ENCODE measurements at places on chromosomes 4 and X.

DNA sequence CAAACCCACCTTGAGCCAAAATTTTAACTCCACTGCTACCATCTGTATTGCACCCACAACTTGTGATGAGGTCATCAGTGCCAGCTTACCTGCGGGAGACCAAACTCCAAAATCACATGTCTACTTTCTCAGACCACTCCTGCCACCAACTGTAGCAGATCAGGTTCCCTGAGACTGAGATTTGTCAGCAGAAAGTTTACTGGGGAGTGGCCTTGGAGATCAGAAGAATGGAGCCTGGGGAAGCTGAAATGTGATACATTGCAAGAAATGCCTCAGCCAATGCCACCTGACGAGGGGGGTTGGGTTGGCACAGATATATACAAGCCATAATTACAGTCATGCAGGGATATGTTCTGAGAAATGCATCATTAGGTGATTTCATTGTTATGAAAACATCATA lies 19.1 kb downstream of the HAUS3 start:
- no peak for DNase-seq

DNA sequence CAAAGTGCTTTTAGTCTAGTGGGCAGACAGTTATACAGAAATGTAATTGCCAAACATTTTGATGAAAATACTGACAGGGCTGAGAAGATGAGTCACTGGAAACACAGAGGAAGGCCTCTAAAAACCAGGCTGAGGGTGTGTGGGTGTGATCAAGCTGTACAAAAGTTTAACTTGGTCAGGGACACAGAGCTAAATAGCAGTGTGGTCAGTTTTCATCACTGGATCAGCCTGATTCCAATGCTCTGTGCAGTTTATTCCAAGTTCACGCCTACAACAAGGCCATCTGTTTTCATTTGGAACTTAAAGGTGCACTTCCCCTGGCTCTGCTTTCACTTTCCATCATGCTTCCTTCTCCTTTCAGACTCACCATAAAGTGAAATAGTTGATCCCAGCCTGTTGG lies 10.6 kb downstream of the CENPVL3 start:
- no peak for DNase-seq

DNA sequence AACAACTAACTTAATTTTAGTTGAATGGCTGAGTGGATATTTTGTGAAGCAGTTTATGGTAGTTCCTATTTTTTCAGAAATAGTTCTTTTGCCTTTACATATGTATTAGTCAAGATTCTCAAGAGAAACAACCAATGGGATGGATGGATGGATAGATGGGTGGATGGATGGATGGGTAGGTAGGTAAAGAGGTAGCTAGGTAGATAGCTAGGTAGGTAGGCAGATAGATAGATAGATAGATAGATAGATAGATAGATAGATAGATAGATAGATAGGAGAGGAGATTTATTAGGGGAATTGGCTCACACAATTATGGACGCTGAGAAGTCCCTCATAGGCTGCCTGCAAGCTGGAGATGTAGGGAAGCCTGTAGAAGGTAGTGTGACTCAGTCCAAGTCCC lies 74.0 kb upstream of the NUDT6 start:
- no peak for DNase-seq

DNA sequence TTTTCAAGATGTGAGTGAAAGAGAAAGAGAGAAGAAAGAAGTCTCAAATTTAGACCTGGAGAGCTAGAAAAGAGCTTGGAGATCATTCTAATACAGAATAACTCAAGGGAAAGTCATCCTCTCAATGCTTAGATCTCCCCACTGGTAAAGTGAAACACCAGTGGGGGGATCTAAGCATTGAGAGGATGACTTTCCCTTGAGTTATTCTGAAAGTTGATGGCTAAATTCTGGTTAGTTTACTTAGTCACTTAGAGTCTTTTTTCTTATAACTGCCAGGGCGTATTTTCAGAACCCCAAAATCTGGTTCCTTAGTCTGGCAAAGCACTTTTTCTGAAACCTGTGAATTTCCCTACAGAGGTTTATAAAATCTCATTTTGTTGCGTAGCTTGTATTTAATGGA lies 198.6 kb downstream of the ARHGAP24 start:
- DNase-seq = no peak

- no peak for DNase-seq
Observed at GRCh38 chr4:158410272-158410671, 111.4 kb upstream of the RXFP1 start.

DNA sequence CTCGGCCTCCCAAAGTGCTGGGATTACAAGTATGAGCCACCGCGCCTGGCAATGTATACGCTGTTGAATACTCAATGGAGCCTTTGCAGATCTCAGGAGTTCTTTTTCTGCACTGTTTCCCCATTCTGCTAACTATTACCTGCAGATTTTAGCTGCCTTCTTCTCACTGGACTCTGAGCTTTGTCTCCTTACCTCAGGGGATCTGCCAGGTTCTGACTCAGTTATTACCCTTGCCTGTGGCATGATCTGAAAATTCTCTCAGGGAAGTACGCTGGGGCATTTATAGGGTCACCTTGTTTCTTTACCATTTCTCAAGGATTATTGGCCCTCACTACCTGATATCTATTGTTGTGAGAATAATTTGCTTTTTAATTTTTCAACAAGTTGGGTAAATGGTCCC lies 56.6 kb upstream of the MAGED1 start:
- no peak for DNase-seq

- no peak for DNase-seq
Observed at GRCh38 chrX:10104958-10105658, 51.7 kb upstream of the CLCN4 start.

DNA sequence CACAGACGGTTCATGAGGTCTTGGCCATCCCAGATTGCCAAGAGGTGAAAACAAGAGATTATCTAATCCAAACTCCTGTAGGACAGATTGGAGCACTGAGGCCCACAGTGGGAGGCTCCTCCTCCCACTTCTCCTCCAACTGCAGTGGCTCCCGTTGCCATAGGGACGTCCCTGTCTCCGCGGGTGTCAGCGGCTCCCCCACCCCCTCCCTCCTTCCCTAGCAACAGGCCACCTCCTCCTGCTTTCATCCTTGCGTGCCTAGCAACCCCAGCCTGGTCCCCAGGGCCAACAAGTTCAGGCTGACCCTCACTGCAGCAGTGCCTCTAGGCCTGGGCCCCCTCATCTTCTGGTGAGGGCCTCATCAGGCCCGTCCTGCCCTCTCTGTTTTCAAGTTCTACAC lies 6.8 kb upstream of the IQSEC2 start:
- peak; percentile 65 for DNase-seq

DNA sequence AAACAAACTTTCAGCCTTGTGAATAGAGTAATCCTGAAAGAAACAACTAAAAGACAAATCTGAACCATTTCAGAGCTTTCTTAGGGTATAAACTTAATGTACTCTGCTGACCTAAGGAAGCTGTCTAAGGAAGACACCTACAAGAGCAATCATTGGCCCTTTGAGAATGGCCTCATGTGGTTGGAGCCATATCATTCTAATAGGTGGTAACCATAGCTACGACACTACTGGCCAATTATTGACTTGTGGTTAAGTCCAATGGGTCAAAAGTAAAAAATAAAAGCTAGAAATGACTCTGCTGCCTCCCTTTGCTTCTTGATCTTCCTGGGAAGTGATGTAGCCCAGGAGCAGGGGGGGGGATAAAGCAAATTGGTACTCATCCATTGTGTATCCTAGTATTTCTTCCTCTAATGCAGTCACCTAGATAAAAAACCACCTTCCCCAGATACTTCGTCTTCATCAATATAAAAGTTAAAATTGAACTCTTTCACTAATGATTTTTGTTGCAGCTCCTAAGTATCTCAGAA lies 547.0 kb downstream of the ARAP2 start:
- no peak for DNase-seq

- no peak for DNase-seq
Observed at GRCh38 chr4:122562449-122562848, 58.4 kb downstream of the IL21 start.

DNA sequence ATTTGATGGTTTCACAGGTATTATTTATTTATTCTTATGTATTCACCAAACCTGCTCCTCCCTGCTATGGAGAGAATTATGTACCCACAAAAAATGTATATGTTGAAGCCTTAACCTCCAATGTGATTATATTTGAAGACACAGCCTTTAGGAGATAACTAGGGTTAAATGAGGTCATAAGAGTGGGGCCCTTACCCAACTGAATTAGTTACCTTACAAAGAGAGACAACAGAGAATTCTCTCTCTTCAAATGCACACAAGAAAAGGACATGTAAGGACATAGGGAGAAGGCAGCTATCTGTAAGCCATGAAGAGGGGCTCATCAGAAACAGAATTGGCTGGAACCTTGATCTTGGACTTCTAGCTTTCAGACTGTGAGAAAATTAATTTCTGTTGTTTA lies 44.0 kb downstream of the ZGRF1 start:
- DNase-seq = no peak

DNA sequence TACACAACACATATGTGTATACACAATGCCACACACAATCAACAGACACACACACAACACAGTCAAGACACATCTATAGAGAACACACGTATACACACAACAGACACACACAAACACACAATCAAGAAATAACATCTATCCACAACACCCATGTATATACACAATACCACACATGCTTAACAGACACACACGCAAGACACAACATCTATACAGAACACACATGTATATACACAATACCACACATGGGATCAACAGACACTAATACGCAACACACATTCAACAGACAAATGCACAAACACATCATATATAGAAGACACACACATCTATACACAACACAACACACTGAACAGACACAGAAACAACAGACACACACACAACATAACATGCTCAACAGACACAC lies 234.8 kb downstream of the SHOX start:
- DNase-seq = peak; percentile 3

DNA sequence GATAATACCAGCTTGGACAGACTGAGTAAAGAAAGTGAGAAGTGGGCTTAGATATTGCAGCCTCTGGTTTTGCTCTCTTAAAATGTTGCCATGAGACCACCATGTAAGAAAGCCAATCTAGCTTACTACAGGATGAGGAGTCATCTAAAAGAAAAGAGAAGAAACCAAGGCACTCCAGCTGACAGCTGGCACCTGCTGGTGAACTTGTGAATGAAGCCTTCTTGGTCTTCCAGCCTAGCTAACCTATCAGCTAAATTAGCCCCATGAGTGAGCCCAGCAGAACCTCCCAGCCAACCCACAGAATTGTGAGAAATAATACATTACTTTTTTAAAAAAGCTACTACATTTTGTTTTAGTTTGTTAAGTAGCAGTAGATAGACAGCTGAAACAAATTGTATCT lies 154.5 kb upstream of the QRFPR start:
- no peak for DNase-seq

GRCh38 chr4:21790438-21791029 lies 158.0 kb downstream of the KCNIP4 start:
- no peak for DNase-seq

DNA sequence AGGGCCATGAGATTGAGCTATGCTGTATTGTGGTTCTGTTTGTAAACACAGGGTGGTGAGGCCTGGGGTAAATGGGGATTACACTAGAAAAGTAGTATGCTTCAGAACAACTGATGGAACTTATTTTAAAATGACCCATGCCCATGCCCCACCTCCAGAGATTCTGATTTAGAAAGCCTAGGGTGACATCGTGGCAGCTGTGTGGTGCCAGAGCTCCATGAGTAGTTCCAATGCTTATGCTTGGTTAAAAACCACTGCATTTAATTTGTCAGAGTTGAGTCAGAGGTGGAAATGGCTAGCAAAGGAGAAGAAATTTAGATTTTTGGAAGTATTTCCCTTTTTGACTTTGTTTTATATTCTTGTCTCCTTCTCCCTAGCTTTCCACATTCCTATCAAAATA lies 63.4 kb upstream of the PDE5A start:
- no peak for DNase-seq

GRCh38 chr4:138875891-138876608 lies 139.5 kb upstream of the NOCT start:
- DNase-seq = no peak

GRCh38 chr4:78542373-78542772 lies 9.2 kb upstream of the ANXA3 start:
- DNase-seq = no peak

DNA sequence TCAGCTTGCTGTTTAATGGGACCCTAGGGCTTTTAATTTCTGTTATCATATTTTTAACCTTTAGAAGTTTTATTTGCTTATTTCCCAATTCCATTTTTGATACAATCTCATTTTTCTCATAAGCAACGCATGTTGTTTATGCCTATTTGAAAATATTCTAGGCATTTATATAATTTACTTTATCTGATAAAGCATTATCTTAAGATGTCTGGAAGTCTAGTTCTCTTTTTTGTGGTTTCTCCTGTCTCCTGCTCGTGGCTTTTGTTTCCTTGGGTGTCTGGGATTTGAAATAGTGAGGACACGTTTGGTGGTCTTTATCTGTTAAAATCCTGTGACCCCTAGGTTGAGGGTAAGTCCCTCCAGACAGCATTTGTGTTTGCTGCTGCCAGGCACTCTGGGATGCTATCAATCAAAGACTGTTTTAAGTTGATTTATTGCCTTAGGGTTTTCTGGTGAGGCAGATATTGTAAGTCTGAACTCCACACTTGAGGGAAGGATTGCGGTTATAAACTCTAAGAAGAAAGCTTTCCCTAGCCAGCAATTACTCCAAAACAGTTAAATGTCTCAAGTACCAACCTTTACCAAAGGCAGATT lies 208.0 kb downstream of the PRDM5 start:
- no peak for DNase-seq

GRCh38 chr4:8639021-8639420 lies 46.5 kb downstream of the CPZ start:
- DNase-seq = no peak

DNA sequence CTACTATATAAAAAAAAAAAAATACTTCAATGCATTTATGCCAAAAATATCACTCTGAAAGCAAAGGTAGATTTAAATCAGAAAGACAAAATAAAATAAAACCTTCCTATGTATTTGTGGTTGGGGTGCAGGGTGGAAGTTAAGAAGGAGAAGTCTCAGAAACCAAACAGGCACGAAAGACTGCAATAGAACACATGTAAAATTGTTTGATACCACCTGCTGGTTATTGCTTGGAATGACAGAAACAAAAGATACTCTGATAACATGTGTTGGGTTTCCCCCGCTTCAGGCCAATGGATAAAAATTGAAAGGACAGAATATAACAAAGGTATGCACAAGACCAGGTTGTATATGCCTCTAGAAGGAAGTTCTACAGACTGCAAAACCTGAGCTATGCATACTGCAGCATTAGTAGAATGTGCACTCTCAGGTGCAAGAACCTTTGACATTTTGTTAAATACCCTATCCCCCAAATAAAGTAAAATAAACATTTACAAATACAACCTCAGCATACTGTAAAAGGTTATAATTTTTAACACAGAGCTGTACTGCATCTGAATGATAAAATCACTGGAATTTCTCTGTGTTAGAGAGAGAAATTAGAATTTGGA lies 118.8 kb downstream of the GABRA2 start:
- DNase-seq = no peak

DNA sequence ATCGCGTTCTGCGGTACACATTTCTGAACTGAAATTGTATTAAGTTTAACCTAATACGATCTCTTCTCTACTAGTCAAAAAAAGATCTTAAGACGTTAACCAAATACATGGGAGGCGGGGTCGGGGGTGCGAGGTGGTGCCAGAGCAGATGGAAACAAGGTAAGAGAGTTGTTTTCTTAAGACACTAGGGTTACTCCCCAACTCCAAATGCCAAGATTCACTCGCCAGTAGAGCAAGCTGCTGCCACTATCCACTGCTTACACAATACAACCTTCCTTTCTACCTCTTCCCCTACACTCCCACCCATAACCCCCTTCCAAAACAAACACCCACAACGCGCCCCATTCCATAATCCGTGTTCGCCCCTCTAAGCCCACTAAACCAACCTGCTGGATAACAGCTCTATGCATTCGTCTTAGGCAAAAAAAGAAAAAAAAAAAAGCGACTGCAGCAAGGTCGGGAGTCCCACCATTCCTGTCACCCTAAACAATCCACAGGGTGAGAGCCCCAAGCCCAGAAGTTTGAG lies 1.3 kb downstream of the LCORL start:
- DNase-seq = peak; percentile 65

All from activated CD4-positive, alpha-beta T cell treated with anti-CD3 and anti-CD28 coated beads, Interleukin-2, amount 10 ng/mL, durations not matched to agents 24 days and 14 days (primary cell).